ENCODE measurements at places on chromosomes 13 and 19.
A peak's percentile ranks its signal among the peaks of the same experiment; 100 is the strongest.

- DNase-seq: peak; percentile 61
Observed at GRCh38 chr19:6610934-6611852, 20.2 kb upstream of the CD70 start.

DNA sequence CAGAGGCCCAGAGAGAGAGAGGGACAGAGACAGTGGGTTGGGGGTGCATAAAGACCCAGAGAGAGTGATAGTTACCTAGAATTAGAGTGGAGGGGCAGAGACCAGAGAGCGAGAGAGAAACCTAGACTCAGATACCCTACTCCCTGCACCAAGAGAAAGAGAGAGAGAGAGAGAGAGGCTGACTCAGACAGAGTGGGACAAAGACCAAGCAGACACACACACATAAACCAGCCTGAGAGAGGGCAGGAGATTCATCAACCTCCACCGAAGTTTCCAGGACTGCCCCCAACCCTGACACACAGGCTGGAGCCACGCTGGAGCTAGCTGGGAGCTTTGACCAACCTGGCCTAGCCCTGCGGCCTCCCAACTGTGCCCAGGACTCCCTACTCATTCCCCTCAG is 12.9 kb downstream of the SYT3 start:
- DNase-seq: no peak

DNA sequence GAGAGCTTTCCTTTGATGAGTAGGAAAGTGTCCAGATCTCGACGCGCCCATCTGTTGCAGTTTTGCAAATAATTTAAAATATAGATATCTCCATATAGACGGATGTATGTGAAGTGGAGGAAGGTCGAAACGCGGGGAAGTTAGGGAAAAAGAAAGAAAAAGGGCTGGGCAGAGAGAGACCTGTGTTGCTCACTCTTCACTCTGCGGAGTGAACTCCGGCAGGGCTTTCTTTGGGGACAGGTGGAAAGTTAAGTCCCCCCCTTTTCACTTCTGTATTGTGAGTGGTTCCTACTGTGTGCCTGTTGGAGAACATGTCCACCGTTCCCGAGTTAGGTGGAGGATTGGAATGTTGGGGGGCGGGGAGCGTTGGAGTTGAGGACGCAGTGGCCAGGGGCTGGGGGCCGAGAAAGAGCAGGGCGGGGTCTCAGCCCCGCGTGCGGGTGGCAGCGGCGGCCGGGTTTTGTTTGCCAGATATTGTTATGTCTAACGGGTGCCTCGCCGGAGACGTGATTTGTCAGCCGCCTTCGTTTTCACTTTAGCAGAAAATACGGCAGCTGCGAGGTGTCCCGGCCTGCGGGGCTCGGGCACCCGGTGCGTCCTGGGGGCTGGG is 145.1 kb upstream of the ZNF536 start:
- no peak for DNase-seq

GRCh38 chr13:82305588-82305987 is 1576.7 kb downstream of the SLITRK1 start:
- no peak for DNase-seq

DNA sequence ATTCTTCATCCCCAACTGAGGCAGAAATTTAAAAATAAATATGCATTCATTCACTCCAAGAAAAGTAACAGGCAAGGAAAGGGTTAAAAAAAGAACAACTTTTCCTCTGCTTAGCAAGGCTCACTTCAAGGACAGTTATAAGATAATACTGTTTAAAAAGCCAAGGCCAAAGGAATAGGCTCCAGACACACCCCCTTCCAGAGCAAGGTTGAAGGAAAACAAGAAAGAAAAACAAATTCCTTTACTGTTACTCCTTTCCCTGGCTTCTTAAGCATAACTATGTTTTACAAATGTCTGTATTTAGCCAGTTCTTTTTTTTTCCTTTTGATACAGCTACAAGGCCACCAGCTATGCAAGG is 8.5 kb downstream of the SIGLEC11 start:
- no peak for DNase-seq

DNA sequence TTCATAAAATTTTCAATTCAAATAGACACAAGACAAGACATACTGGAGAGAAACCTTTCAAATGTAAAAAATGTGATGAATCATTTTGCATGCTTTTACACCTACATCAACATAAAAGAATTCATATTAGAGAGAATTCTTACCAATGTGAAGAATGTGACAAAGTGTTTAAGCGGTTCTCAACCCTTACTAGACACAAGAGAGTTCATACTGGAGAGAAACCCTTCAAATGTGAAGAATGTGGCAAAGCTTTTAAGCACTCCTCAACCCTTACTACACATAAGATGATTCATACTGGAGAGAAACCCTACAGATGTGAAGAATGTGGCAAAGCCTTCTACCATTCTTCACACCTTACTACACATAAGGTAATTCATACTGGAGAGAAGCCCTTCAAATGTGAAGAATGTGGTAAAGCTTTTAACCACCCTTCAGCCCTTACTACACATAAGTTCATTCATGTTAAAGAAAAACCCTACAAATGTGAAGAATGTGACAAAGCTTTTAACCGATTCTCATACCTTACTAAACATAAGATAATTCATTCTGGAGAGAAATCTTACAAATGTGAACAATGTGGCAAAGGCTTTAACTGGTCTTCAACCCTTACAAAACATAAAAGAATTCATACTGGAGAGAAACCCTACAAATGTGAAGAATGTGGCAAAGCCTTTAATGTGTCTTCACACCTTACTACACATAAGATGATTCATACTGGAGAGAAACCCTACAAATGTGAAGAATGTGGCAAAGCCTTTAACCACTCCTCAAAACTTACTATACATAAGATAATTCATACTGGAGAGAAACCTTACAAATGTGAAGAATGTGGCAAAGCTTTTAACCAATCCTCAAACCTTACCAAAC is 24.6 kb upstream of the ZNF431 start:
- no peak for DNase-seq

- no peak for DNase-seq
Observed at GRCh38 chr19:29001141-29001581, 211.8 kb downstream of the UQCRFS1 start.

DNA sequence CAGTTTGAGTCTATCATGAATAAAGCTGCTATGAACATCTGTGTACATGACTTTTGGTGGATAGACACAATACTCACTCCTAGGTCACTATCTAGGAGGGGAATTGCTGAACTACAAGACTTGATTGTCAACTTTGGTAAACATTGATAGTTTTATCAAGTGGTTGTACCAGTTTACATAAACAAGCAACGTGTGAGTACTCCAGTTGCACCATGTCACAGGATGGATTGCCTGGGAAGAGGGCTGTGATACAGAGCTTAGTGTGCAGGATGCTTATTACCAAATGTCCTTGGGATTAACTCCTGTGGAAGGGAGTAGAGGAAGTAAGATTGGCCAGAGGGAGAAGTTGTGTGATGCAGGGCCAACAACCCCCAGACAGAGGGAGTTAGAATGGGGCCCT is 37.7 kb downstream of the RAP2A start:
- no peak for DNase-seq

DNA sequence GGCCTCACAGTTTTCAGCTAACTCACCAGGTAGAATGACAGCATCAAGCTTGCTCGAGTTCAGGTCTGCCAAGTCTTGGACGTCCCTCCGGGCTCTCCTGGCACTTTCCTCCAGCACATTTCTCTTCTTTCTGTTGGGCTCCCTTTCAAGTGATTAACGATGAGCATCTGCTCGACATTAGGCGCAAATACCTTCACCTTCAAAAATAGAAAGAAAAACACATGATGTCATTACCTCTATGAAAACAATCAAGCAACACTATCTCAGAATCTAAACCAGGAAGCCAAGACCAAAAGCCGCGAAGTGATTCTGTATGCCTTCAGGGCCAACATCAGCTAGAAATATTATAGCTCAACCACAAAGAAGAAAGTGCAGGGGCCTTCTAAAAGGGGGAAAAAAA is 15.4 kb upstream of the CLN5 start:
- no peak for DNase-seq

DNA sequence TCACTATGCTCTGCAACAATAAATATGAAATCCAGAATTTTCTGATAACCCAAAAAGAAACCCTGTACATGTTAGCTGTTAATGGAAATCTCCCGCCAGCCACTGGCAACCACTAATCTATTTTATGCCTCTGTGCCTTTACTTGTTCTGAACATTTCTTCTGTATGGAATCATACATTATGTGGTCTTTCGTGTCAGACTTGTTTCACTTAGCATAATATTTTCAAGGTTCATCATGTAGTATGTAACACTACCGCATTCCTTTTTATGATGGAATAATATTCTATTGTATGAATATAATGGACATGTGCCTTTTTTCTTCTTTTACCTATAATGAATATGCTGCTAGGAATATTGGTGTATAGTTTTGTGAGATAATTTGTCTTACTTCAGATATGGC is 1123.3 kb downstream of the EFNB2 start:
- no peak for DNase-seq
